ENCODE measurements at places on chromosomes 6 and 20. TPM values are rescaled to one million over a fixed set of nuclear protein-coding genes. Genes with fewer than 3 reads are reported as not detected.

GRCh38 chr20:6718662-6719368, 48.7 kb upstream of the BMP2 start:
- peak; percentile 83 for DNase-seq

- DNase-seq: no peak
Measured at GRCh38 chr6:78561015-78561414, 306.3 kb upstream of the IRAK1BP1 start.

GRCh38 chr20:20837574-20838021, 125.2 kb upstream of the RALGAPA2 start:
- DNase-seq: no peak

DNA sequence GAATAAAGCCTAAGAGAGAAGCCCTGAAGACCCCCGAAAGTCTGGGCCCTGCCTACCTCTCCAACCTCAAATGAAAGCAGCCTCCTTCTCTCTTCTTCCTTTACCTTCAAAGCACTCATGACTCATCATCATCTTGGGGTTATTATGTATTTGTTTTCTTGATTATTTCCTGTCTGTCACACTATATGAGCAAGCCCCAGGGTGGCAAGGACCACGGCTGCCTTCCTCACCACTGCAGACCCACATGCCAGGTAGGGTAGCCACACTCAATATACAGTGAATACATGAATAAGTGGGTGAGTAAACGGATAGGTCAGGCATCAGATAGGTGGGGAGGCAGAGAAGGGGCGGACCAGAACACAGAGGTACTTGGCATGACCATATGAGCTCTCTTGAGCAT, 8.8 kb downstream of the WFDC3 start:
- no peak for DNase-seq

- DNase-seq: no peak
Measured at GRCh38 chr6:147043994-147044477, 160.2 kb upstream of the STXBP5 start.

DNA sequence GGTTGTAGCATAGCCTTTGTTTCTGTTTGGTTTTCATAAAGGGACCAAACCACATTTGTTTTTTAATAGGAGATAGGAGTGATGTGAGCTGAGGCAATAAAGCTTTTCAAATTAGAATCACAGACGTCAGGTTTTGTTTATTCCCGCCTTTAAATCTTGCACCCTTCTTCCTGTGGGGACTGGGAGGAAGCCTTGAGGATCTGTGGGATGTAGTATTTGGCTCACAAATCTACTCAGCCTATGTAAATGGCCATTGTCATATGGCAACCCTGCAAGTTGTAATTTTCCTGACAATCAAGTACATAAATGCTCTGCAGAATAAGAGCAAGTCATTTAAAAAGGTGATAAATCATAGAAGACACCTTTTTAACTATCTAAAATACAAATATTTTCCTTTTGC, 110.4 kb downstream of the ADGRG6 start:
- DNase-seq: no peak

- no peak for DNase-seq
Measured at GRCh38 chr6:5501837-5502236, 240.5 kb downstream of the FARS2 start.

- peak; percentile 77 for DNase-seq
Measured at GRCh38 chr6:166046226-166046625, 121.4 kb downstream of the TBXT start.

DNA sequence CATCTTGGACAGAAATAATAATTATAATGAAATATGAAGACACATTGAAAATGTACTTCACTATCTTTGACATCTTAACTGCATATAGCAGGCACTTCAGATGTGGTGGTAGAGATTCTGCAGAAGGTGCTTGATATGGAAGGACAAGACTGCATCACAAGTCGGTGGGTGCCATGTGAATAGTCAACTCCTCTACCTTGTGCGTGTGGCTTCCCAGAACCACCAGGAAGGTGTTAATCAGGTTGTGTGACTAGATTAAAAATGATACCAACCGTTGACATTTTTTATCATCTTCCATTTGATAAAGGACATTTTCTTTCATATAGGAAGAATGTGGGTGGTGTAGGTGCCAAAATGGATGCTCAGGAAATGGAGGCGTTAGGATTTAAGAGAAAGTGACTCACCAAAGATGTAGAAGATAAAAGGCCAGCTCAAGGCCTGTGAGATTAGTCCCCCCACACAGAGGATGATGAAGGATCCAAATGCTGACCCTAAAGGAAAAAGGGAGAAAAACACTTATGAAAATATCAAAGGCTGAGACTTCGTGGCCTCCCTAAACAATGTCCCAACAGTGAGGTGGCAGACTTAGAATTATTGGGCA, 12.3 kb downstream of the SLC17A2 start:
- DNase-seq: no peak

DNA sequence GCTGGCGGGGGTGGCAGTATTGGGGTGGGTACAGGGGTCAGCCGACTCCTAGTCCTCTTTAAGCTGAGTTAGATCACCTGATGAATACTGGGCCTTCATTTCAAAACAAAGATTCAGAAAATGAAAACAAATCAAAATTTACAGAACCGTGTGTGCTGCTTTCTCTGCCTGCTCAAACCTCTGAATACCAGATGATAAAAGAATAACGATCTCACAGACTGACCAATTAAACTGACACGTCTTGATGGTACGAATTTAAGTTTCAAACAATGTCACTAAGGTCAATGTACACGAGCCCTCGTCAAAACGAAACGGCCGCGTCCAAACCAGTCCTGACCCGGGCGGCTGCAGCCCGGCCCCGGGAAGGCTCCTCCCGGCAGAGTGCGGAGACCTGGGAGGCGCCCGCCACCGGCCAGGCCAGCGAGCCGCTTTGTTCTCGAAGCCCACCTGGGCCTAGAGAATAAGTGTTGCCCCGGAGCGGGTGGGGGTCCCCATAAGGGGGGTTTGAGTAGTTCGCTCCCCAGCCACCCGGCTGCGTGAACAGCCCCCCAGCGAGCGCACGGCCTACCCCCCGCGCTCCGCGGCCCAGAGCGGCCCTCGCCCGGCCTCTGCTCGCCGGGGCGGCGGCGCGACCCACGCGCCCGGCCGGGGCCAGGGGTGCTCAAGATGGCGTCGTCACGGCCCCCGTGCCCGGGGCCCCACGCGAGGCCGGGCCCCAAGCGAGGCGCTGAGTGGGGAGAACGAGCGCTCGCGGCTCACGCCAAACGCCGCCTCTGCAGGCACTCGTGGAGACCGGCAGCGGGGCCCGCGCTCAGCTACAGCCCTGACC, 728 bp downstream of the PSMA7 start:
- no peak for DNase-seq

- DNase-seq: peak; percentile 15
Measured at GRCh38 chr20:43843096-43843964, 71.3 kb upstream of the TOX2 start.

- no peak for DNase-seq
Measured at GRCh38 chr6:154592199-154592860, 81.8 kb upstream of the CNKSR3 start.

Gene TBP
- 15.5 TPM for total RNA-seq

Gene SLC17A2
- not detected for total RNA-seq

Gene TCP11
- total RNA-seq: not detected

Gene ENPP5
- 1.5 TPM for total RNA-seq

Gene KCNK5
- total RNA-seq: 2.8 TPM

Gene HLA-DRA
- total RNA-seq: not detected

Gene MLN
- not detected for total RNA-seq

Gene ECT2L
- not detected for total RNA-seq

Gene SLC4A11
- total RNA-seq: 5.1 TPM
